NCI-H2107 (cell line): ENCODE measurements at places on chromosomes 16 and 17.

- no peak for DNase-seq
These were observed 434.1 kb downstream of the CDH11 start for GRCh38 chr16:64687786-64688185.

- no peak for DNase-seq
These were observed 658 bp downstream of the TNFRSF12A start for GRCh38 chr16:3020604-3021448.

DNA sequence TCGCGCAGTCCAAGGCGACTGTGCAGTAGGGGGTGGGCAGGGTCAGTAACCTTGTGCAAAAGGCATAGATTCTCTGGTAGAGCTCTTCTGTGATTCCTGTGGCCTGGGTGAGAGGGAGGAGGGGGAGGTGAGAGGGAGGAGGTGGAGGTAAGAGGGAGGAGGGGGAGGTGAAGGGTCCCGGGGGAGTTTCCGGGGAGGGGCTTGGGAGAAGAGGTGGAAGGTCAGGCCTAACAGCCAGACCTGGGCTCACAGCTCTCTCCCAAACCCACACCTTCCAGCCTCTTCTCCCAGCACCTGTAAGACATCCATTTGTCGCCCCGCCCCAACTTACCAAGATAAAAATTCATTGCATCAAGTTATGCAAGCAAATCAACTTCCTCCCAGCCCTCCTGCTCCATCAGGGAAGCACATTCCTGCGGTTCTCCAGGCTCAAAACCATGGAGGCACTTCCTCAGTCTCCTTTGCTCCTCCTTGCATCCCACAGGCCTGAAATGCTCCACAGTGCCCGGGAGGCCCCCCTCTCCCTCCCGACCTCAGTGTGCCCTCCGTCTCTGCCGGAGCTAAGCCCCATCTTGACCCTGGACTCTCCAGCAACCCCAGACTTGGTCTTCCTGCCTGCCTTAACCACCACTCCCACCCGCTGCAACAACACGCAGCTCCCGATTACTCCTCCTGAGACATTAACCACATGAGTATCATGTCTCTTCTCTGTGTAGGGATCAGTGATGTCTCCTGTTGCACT lies 30.5 kb downstream of the PIK3R6 start:
- DNase-seq = no peak

DNA sequence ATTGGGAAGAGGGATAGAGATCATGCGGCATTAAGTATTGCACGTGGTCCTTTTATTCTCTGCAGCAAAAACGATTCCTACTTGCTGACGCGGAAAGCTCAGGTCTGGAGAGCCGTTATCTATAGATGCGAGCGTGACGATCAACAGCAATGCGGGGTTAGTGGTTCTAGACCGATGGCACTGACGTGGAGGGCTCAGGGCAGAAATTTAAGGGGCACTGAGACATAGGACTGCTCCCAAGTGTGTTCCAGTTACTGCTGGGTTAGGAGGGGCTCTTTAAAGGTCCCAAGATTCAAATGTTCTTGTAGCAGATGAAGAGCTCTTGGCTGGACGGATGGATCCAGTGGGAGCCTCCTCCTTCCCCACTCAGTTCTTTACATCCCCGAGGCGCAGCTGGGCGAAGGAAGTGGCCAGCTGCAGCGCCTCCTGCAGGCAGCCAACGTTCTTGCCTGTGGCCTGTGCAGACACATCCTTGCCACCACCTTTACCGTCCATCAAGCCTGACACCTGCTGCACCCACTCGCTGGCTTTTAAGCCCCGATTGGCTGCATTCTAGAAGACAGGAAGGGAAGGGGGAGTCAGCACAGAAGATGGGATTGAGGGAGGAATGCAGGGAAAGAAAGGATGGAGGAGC lies 732 bp upstream of the EXOSC6 start:
- DNase-seq = no peak

DNA sequence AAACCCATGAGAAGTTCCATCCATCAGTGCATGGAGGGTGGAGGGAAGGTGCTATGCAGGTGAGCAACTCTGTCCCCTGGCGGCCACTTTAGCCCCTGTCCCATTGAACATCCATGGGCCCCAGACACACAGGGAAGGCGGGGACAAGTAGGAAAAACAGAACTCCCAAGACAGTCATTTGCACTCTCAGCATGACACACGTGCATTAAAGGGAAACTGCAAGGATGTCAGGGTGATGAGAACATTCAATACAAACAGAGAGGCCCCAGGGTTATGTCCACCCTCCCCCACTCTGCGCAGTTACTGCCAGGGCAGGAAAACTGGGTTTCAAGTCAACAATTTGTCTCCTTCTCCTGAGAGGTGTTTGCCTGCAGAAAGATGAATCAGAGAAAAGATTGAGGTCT lies 44.0 kb upstream of the AKTIP start:
- no peak for DNase-seq

DNA sequence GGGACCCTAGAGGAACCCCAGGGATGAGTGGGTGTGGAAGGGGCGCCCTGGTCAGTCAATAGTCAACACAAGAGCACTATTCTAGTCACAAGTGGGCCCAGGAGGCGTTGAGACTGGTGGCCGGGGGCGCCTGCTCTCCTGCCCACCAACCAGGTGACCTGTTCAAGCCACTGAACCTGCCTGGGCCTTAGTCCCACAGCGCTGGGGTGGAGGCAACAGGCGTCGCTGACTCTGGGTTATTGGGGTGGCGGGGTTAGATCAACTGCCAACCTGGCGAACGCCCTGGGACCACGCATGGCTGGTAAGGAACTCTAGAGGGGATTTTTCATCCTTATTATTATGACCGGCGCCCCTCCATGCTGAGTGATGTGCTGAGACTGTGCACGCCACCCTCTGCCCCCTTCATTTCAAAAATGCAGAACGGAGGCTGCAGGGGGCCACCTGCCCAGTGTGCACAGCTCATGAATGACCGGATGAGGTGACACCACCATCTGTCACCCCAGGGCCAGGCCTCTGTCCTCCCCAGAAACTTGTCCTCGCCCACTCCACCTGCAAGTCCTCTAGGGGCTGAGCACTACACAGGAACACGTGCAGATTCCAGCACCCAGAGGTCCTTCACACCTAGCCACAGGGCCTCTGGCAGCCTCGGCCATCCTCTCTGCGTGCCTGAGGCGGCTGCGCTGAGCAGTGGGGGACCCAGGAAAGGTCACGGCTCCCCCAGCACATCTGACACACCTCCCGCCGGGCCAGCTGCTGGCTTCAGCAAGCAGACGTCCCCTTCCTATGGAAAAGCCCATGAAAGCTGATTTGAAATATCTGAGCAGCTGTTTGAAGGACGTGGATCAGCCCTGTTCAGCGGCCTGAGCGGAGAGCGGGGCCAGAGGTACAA lies 51.6 kb upstream of the DNAH17 start:
- no peak for DNase-seq

GRCh38 chr17:58082341-58082869 lies 814 bp upstream of the DYNLL2 start:
- no peak for DNase-seq

- no peak for DNase-seq
These were observed 7.5 kb upstream of the SPPL2C start for GRCh38 chr17:45837187-45837586.

DNA sequence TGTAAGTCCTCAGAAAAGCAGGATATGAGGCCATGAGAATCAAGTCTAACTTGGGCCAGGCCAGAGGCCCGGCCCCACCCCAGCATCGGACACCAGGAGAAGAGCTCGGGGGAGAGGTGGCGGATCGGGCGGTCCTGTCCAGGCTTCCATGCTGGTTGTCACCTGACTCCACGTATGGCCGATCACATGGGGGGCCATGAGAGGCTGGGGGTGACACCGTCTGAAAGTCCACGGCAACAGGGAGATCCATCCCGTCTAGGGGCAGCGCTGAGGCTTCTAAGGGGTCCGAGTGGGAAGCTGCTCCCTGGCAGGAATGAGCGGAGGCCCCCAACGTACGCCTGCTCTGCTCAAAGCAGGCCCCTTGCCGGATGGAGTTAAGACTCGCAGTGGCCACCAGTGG lies 25.8 kb downstream of the ENGASE start:
- DNase-seq = no peak

DNA sequence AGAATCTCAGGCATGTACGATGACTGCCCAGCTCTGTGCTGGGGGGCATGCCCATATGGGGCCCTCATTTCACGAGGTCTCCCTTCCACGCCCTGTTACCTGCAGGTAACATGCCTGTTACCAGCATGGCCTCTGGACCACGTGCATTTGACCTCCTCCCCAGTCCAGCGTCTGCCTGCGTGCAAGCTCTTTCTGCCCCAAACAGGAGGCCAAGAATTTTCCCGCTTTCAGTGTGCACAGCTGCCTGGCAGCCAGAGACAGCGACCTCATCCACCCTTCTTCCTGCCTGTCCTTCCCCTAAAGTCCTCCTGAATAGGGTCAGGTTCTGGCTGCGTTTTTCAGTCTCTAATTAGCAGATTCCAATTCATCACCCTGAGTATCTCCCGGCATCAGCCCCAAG lies 306.5 kb upstream of the ZFHX3 start:
- DNase-seq = no peak

DNA sequence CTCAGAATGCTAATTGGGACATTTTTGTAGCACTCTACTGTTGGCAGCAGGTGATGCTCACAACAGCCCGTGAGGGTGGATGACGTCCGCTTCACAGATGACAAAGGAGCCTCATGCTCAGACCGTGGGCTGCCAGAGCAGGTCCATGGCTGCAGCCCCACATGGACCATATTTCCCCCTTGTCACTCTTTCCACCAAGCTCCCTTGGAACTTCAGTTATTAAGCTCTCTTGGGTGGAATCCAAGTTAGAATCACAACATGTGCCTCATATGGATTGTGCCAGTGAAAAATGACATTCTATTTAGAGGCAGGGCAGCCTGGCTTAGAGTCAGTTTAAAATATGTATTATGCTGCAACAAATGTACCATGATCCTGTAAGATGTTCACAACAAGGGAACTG lies 33.2 kb upstream of the STH start:
- DNase-seq = no peak

DNA sequence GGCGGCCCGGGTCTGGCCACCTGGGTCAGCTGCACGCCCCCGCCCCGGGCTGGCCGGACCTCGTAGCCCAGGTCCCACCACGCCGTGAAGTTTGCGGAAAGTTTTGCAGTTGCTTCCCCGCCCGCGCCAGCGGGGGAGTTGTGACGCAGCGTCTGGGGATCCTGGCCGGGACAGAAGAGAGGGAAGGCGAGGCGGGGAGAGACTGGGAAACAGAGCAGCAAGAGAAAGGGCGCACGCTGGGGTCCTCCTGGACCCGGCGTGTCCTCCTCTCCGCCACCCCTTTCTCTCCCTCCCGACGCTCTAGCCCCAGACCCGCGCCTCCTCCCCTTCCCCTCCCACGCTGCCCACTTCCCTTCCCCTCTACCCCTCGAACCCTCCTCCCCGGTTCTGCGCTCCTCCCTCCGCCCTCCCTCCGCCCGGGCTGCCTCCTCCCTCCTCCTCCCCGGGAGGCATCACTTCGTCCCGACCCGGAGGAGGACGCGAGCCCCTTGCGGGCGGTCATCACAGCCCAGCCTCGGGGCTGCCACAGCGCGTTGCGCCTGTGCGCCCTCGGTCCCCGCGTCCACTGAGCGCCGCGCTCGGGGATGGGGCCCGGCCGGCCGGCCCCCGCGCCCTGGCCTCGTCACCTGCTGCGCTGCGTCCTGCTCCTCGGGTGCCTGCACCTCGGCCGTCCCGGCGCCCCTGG lies at the start of gene MRC2:
Gene MRC2 (plus strand): TSS at position 452 of the 685 bp plus-strand sequence. CDS start 133 bp downstream, at position 585.
- no peak for DNase-seq

DNA sequence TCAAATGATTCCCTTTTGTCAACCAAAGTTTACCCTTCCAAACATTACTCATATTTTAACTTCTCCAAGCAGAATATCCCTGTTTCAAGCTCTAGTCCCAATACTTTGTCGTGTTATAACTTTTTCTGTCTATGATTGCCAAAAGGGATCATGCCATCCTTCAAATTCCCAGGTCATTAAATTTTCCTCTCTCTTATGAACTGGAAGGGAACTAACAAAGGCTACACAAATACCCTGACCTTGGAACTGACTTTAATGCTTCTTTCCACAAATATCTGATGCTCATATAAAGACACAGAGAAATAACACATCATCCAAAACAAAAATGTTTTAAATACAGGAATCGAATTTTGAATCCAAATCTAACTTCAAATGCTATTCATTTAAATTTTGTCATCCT lies 1352.7 kb downstream of the CDH11 start:
- no peak for DNase-seq

- no peak for DNase-seq
These were observed 115.1 kb upstream of the ZKSCAN2 start for GRCh38 chr16:25372716-25373115.

DNA sequence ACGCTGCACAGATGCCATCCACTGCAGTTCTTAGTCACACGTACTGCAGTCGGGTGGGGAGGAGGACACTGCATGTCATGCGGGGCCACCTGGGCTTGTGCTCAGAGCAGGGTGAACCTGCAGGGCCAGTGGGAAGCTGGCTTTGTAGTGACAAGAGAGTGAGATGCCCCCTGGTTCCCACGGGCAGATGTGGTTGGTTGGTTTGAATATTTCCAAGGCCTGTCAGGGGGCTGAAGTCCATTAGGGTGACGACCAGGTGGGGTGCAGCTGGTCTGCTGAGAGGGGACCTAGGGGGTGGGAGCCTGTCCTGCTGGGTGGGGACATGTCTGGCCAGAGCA lies 14.3 kb downstream of the ZNF213 start:
- DNase-seq = no peak

DNA sequence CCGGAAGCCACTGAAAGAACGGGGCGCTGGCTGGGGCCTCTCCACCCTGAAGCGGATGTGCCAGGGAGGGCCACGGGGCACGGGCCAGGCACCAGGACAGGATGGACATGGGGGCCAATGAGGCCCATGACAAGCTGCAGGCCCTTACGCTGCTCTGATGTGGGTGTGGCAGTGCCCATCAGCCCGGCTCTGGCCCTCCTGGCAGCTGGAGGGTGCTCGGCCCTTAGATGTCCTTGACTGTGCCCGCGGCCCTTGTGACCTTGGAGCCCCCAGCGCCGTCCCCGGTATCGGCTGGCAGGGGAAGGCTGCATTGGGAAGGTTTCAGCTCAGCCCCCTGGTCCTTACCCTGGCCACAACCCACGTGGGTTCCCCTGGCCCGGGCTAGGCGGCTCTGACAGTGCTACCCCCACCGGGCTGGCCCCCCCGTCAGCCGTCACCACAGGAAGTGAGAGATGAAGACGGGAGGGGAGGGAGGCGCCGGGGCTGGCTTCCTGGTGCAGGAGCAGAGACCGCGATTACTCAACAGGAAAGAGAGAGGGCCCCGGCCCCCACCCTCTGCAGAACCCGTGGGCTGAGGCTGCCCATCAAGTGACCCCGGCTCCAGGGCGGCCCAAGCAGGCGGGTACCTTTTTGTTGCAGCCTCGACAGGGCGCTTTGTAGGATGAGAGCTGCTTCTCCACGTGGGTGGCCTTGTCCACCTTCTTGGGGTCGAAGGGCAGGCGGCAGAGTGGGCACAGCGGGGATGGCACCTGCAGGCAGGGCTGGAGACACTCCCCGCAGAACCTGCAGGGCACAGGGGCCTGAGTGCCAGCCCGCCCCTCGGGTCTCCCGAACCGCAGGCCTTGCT lies 5.3 kb downstream of the RNF166 start:
- DNase-seq = no peak

- DNase-seq = no peak
These were observed 59.1 kb downstream of the TRIM37 start for GRCh38 chr17:59047616-59048015.

DNA sequence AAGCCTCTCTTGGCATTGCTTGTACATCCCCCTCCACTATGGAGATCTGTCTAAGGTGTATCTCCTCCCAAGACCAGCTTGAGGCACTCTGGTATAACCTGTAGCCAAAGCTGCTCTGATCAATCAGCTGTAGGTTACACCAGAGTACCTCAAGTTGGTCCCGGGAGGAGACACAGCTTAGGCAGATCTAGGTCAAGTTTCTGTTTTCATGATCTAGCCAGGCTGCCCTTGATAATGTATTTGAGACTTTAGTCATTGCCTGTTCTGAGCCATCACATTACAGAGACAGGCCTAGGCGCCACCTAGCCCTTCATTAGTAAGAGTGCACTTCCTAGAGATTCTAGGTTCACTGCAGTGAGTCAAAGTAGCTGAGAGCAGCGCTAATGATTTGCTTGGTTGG lies 31.4 kb downstream of the ASGR1 start:
- DNase-seq = no peak
